Frontal cortex (tissue), 4 donors: ENCODE measurements at places on chromosomes 1 and 21. TPM values are rescaled to one million over a fixed set of nuclear protein-coding genes. Genes with fewer than 3 reads are reported as not detected.

Gene CYP4A11
- not detected for total RNA-seq

Gene KHDC4
- total RNA-seq: 30.6 TPM

Gene GLIS1
- total RNA-seq: not detected

Gene HYI
- total RNA-seq: 27.3 TPM

Gene MSH4
- total RNA-seq: 1.6 TPM

Gene CSMD2
- total RNA-seq: 23.6 TPM

Gene OR14K1
- total RNA-seq: not detected

Gene ZSWIM5
- total RNA-seq: 15.9 TPM

Gene ILDR2
- total RNA-seq: 22.8 TPM

Gene RERE
- 1,626 TPM for total RNA-seq

Gene FALEC
- total RNA-seq: 0.41 TPM

Gene GBP1
- total RNA-seq: 1.2 TPM

Gene KCNE1
- 0.41 TPM for total RNA-seq

Gene CD247
- total RNA-seq: 1.2 TPM

Gene WDR64
- not detected for total RNA-seq

Gene DNASE2B
- total RNA-seq: not detected

Gene CD5L
- total RNA-seq: under 0.01 TPM

Gene TMEM79
- 0.41 TPM for total RNA-seq

Gene ARV1
- 21.2 TPM for total RNA-seq

Gene CACHD1
- total RNA-seq: 17.5 TPM
